ENCODE measurements at places on chromosomes 12 and 14.

DNA sequence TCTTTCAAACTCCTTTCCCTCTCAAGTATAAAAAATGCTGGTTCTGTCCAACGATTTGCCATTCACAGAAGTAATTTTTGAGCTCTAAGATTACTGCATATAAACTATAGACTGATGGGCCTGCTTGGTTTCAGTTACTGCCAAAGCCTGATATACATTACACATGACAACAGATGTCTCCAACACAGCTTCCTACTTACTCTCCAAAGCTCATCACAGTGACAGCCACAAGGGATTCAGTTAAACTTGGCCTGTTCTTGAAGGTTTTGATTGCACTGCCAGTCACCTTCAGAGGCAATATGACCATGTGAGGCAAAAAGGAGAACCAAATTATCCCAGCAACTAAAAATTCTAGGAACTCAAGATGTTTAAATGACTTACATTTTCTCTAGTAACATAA, 30.1 kb downstream of the STXBP6 start:
- no peak for DNase-seq

DNA sequence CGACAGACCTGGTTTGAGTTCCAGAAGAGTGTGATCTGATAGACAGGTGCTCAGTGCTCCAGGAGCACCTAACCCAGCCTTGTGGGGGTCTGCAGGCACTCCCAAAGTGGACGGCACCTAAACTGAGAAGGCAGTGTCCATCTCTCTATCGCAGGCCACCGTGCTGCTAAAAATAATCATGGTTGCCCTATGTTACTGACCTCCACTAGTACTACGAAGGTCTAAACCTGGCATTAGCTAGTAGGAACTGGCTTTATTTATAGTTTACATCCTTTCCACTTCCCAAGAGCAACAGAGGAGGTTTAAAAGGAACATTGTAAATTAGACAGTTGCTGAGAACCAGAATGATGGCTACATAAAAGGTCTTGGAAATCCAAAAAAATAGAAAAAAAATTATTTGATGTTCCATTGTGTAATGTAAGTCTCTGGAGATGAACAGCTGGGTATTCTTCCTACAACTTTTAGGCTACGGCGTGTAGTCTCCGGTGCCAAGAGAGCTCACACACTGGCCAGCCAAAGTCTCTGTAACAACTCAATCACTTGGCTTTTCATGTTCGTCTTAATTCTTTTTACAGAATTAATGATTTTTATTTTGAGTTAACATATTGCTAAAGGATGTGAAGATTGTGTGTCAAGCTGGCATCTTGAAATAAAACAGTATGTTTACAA, 27.3 kb downstream of the PPFIBP1 start:
- DNase-seq, result no peak

DNA sequence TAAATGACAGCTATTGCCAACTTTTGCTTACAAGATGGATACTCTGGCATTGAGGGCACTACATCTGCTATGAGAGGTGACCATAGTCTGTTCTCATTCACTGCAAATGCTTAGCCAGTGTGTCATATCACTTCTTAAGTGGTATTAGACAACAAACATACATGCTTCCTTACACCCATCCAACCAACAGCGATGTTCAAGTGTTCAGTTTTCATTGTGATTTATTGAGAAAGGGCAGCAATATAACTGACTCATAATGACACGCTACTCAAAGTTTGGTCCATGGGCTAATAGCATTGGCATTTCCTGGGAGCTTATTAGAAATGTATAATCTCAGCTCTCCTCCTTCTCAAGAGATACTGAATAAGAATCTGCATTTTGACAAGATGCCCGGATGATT, 181.7 kb downstream of the NPAS3 start:
- DNase-seq, result no peak

- peak; percentile 94 for DNase-seq
These were observed 55.0 kb downstream of the PHETA1 start for GRCh38 chr12:111313833-111314259.

GRCh38 chr14:68284333-68284732, 464.8 kb downstream of the RAD51B start:
- no peak for DNase-seq

DNA sequence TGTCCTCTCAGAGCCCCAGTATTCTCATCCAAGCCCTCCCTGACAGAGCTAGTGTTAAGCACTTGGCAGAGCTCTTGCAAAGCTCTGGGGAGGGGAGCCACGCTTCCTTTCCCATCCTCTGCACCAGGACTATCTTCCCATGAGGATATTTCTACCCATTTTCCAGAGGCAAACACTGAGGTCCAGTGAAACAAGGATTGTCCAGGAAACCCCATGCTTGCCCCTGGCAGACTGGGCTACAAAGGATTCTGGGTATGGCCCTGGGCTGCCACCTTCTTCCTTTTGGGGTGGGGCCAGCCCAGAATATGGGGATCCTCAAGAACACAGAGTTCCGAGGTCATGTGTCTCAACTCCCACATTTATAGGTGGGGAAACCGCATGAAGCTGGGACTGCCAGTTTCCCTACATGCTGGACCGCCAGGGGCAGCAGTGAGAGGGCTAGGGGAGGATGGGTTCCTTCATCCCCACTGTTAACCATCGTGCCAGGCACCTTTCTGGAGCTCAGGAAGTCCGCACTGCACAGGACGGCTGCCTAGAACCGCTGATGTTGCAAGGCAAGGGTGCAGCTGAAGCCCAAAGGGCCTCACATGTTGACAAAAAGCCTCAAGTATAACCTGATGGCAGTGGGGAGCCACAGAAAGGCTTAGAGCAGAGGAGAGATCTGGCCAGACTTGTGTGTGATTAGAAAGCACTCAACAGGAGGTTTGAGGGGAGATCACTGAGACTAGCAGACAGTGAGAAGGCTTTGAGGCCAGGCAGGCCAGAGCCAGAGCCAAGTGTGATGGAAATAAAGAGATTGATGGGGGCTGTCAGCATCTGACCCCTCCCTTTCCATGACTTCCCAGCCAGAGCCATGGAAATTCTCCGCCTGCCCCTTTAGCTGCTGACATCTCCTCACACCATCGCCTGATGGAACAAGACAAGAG, 5.5 kb upstream of the CCDC85C start:
- no peak for DNase-seq
